ENCODE measurements at places on chromosomes 5 and 9. TPM values are rescaled to one million over a fixed set of nuclear protein-coding genes. Genes with fewer than 3 reads are reported as not detected.

GRCh38 chr5:160155017-160155750 lies 35.9 kb upstream of the PWWP2A start:
- no peak for DNase-seq

DNA sequence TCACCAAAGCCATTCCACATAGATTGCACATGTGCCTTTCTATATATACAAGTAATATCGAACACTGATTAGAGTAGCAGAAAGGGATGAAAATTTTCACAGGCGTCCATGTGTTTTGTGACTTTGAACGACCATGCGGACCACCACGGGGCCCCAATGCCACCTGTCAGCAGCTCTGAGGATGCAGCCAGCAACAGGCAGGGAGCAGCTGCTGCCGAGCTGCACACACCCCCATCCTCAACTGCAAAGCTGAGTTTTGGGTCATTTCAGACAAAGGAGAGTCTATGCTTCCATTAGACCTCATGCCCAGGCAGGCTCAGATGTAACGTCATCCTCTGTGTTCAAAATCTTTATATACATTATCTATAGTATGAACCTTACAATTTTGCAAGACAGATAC lies 503.8 kb downstream of the IRX1 start:
- no peak for DNase-seq

DNA sequence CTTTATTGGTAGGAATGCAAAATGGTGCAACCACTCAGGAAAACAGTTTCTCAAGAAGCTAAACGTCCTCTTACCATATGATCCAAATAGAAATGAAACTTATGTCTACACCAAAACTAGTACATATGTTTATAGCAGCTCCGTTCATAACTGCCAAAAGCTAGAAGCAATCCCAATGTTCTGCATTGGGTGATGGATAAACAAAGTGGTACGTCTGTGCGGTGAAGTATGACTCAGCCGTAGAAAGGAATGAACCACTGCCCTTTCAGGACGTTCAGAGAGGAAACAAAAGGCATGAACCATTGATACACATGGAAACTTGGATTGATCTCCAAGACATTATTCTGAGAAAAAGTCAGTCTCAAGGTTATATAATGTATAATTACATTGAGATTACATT lies 27.6 kb downstream of the HNRNPH1 start:
- no peak for DNase-seq

DNA sequence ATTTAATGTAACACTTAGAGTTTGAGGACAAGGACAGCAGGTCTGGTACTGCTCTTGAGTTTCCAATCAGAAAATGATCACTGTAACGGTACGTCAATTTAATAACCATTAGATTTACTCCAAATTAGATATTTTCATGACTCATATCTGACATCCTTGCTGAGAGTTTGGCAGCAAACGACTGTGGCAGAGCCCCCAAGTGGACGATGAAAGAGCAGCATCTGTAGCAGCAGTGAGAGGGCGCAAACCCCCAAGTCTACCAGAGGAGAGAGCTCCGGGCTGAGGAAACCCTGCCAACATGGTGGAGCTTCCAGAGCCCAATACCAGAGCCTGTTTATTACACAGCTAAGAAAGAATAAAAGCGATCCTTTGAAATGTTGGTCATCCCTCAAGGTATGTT lies 73.2 kb upstream of the EPB41L4A start:
- no peak for DNase-seq

DNA sequence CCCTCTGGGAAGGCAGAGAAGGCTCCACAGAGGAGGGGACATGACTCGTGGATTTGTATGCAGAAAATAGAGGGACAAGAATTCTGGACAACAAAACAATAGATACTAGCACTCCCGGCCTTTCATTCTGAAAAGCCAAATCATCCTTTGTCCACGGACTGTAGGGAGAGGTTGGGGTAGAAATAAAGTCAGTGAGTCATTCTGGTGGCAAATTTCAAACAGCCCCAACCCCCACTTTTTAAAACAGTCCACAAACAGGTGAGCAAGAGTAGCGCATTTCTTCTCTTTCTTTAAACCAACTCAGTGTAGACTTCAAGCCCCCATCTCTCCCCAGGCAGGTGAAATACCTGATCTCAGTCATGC lies 56.1 kb downstream of the PTPDC1 start:
- no peak for DNase-seq

- no peak for DNase-seq
These were observed 104.9 kb upstream of the CDH10 start for GRCh38 chr5:24749701-24750100.

GRCh38 chr5:73718762-73719161 lies 92.8 kb downstream of the ARHGEF28 start:
- no peak for DNase-seq

DNA sequence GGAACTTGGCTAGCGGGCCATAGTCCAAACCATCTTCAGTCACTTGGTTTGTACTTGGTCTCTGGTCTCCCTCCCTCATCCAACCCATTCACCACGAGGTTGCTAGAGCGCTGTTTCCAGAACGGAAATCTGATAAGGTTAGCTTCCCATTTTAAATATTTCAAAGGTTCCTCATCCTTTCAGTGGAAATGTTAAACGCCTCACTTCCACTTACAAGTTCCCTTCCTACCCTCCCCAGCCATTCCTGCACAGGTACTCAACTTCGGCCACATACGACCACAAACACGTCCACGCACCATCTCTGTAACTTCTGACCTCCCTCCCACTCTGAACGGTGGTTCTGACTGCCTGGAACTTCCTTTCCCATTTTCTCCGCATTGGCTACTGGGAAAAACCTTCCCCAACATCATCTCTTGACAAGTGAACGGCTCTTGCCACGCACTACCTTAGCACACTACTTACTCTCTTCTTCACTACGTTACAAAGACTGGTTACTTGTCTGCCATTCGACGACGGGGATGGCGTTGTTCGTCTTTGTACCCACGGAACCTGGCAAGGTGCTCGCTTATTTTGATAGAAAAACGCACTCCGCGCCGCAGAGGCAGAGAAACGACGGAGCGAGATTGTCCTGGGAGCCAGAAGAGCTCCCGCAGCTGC lies 629 bp downstream of the CCNH start:
- peak; percentile 39 for DNase-seq

DNA sequence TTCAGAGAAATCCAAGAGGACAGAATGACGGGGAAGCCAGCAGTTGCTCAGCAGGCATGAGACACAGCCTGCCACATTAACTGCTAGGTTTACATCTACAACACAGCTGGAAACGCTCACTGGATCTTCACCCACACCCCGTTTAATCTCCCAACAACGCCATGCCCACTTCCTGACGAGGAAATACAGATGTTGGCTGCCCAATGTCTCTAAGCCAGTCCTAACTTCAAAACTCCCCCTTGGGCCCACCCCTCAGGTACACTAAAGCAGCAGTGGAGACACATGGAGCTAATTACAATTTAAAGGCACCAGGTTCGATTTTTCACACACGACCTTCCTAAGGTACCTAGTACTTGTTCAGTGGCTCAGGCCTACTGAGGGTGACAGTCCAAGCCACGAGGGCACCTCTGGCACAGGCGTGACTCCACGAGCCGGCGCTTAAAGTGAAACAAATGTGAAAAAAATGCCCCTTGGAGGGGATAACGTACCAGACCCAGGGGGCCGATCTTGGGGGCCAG lies 904 bp downstream of the RPL12 start:
- no peak for DNase-seq

Gene OLFM1
- 21.4 TPM for total RNA-seq

Gene DMGDH
- 1.9 TPM for total RNA-seq

Gene ACTBL2
- not detected for total RNA-seq
